Activated T-cell treated with anti-CD3 and anti-CD28 coated beads, Interleukin-2, amount 50 U/mL, for 24 hours (primary cell): ENCODE measurements at places on chromosomes 16 and 17.
A peak's percentile ranks its signal among the peaks of the same experiment; 100 is the strongest.

- DNase-seq = peak; percentile 42
These were observed 23.2 kb downstream of the CDH3 start for GRCh38 chr16:68668266-68668665.

DNA sequence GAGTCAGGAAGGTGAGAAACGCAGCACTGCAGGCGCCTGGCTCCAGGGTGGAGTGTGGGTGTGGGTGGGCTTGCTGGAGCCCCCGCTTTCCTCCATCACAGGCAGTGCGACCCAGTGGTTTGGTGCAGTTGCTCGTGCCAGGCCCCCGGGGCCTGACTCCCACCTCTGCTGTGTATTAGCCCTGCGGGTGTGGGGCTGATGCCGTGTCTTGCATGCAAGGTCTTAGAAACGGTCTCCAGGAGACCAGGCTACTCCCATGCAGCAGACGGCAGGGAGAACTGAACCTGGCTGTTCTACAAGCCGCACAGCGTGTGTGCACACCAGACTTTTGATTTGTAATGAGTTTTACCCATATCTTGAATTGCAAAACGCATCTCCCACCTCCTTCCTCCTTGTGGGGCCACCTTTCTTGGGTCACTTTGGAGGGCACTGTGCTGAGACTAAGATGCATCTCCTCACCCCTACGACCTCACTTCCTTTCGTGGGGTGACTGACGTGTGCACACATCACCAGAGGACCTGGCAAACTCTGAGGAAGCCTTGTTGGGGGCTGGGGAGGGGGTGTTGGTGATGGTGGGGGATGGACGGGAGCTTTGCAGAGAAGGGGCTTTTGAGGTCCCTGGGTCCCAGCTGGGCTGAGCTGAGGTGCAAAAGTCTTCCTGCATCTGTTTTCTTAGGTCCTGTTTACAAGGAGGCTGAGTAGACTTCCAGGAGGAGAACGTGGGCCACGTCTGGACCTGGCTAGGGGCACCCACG lies 101.8 kb upstream of the TNRC6C start:
- DNase-seq = no peak

GRCh38 chr17:51455931-51456330 lies 195.6 kb downstream of the UTP18 start:
- no peak for DNase-seq

GRCh38 chr16:51151435-51151960 lies 428 bp upstream of the SALL1 start:
- no peak for DNase-seq

DNA sequence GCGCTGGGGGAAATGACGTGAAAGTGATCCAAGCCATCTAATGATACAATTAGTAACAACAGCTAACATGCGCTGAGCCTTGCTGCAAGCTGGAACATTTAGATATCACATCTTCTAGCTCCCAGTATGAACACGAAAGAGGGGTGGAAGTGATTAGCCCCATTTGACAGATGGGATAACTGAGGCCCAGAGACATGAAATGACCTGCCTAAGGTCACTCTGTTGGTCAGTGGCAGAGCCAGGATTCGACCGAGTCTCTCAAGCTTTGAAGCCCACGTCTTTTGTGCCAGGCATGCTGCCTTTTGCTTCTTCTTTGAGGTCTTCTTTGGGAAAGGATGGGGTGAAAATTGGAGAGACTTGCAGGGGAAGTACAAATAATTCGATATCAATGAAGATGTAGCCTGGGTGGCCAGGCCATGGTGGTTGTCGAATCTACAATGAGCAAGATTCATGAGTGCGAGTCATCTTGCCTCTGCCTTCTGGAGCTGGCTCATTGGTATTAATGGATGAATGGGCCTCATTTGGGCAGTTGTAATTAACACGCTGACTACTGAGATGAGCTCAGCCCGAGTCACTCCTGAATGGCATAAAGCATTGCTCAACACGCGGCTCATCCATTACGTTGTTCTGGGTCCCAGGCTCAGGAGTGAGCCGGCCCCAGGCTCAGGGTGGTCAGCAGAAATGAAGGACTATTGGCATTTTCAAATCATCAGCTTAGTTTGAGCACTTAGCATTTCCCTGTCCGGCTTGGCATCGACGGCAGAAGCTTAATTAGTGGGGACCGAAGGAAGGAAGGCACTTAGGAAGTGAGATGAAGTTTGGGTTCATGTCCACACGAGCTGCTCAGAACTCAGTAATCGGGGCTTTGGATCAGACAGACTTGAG lies 28.0 kb upstream of the GPRC5B start:
- DNase-seq = no peak

DNA sequence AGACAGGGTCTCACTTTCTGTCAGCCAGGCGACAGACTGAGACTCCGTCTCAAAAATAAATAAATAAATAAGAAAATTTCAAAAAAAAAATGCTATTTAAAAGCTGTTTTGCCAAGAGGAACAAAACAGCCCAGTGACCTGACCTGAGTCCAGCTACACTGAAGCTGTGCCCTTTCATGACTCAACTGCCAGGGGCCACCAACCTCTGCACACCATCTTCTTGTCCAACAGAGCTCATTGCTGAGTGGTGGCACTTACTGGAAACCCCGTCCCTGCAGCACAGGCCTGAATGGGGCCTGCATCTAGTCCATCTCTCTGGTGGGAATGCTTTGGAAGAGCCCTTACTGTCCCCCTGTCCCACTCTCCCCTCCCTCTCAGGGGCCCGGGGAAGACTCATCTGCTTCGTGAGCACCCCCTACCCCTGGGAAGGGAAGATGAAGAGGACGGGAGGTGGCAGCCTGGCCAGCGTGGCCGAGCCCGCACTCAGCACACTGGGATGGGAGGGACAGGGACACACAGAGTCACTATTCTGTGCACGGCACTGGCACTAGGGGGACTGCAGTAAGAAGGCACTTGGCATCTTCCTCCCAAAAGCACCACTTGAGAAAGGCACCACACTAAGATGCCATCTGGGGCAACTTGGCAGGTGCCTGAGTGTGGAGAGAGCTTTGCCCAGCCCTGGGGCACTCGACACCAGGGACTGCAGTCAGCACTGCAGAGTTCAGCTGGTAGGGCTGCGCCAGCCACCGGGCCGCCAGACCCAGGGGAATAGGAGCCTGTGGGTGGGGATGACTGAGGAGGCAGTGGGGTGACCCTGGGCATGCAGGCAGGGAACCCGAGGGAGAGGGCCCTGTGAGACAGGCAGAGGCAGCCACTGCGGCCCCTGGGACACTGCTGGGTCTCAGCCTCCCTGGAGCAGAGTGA lies 13.5 kb downstream of the FBXO31 start:
- DNase-seq = no peak

DNA sequence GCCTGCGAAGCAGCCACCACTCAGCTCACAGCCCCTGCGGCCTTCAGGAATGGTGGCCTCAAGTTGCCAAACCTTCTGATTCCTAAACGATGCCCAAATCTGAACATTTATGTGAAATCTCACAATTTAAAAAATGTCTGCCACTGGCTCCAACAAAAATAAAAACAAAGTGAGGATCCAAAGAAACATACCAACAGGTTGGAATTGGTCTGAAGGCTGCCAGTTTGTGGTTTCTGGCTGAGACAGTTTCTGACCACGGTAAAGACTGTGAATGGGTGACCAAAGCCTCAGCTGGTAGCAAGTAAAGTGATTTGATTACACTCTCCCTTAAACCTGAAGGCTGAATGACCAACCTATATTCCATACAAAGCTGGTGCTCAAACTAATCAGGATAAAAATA lies 24.9 kb downstream of the LITAFD start:
- no peak for DNase-seq

- no peak for DNase-seq
These were observed 19.0 kb upstream of the ITPRIPL2 start for GRCh38 chr16:19094542-19095365.

- DNase-seq = no peak
These were observed 204.5 kb upstream of the CDH8 start for GRCh38 chr16:62240722-62241121.

GRCh38 chr17:78412403-78412802 lies 34.0 kb downstream of the PGS1 start:
- peak; percentile 56 for DNase-seq

DNA sequence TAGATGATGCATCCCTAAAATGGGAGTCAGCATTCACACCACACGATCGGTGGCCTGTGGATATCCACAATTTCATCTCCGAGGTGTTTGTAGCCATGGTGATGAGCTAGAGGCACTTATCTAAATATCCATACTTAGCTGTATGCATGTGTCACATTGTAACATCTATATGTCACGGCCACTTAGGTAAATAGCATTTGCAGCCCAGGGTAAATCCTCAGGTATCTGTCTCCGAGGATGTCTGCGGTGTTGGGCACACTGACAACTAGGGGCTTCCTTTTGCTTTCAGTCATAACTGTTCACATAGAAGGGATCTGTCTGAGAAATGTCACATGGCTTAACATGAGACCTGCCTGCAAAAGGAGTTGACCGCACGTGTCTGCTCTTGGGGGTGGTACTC lies 455.2 kb upstream of the ZFHX3 start:
- DNase-seq = no peak

DNA sequence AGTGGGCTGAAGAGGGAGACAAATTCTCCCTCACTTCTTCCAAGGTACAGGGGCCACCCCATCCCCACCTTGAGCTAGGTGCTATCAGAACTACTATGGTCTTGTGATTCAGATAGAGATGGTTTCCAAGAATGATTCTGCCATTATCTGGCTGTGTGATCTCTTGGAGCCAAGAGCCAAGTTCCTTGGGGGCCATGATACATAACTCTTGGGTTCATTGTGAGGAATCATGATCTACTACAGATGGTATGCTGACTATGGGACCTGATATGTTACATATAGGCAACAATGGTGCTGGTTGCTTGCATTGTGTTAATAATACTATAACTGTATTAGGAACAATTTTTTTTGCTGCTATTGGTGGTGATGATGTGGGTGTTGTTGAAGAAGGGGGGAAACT lies 45.7 kb downstream of the DYNLRB2 start:
- DNase-seq = no peak

GRCh38 chr16:72985995-72986394 lies 61.9 kb downstream of the ZFHX3 start:
- DNase-seq = no peak

DNA sequence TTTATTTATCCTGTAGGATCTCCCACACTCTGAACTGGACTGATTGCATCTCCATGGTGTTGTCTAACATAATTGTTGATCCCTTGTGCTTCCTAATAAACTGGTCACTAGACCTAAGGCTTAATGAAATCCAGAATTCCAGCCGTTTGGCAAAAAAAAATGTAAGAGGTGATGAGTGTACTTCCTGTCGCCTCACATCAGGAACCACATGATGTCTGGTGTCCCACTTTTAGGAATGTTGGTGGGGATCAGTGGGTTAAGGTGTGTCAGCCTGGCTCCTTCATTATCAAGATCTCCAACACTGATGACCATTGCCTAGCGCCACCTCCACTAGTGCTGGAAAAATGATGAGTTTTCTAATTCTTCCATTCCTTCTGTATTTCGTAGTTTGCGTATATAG lies 18.6 kb upstream of the LONP2 start:
- DNase-seq = no peak

DNA sequence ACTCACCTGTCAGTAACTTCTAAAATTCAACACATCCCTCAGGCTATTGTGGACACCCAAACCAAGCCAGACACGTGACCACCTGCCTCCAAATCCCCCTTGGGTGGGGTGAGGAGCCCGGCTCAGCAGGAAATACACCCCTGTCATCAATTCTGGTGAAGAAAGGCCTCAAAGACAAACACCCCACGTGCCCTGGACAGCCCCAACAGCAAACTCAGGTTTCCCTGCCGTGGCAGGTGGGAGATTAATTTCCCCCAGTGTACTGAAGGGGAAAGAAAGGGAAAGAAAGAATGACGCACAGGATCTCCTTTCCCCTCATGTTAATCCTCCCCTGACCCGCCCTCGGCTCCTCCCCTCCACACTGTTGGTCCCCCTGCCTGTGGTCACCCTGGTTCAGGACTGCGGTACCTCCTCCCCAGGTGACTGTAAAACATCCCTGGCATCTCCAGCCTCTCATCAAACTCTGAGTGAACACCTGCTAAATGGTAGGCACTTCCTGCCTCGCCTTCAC lies 98.3 kb downstream of the ZNF423 start:
- no peak for DNase-seq

DNA sequence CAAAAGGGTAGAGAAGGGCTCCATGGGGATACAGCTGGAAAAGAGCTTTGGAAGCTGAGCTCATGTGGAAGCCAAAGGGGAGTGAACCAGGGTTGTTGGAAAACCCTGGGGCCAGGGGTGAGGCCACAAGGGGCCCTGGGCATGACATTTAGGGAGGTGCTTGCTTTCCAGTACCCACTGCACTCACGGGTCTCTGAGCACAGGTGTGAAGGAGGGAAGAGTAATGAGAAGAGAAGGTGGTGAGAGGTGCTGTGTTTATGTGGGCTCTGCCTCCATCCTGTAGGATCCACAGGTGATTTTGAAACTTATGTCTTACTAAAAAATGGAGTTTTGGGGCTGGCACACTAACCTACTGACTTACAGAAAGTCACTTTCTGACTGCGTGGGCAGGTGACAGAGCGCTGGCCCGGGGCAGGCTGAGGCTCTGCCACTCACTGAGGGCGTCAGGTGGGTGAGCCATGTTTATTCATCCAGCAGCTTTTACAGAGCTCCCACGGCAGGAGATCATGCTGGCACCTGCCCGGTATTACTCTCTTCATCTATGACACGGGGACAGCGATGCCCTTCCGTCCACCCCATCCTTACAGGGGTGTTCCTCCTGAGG lies 18.9 kb downstream of the KSR1 start:
- peak; percentile 67 for DNase-seq

DNA sequence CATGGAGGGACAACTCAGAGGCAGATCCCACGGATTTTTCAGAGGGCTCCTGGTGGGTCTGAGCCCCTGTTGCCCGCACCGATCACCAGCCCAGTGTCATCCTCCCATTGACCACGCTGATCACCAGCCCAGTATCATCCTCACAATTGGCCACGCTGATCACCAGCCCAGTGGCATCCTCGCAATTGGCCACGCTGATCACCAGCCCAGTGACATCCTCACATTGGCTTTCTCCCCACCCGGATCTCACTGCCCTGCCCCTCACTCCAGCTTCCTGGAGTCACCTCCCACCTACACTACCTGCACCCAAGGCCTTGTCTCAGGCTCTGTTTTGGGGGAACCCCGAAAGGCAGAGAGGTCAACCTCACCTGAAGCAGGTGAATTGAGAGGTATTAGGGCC lies 358.2 kb upstream of the TNRC6C start:
- DNase-seq = no peak

- DNase-seq = no peak
These were observed 91.6 kb upstream of the C17orf78 start for GRCh38 chr17:37284191-37284590.

GRCh38 chr17:75652934-75653549 lies 13.9 kb downstream of the RECQL5 start:
- no peak for DNase-seq

GRCh38 chr17:79905832-79906231 lies 66.6 kb upstream of the CBX4 start:
- no peak for DNase-seq

DNA sequence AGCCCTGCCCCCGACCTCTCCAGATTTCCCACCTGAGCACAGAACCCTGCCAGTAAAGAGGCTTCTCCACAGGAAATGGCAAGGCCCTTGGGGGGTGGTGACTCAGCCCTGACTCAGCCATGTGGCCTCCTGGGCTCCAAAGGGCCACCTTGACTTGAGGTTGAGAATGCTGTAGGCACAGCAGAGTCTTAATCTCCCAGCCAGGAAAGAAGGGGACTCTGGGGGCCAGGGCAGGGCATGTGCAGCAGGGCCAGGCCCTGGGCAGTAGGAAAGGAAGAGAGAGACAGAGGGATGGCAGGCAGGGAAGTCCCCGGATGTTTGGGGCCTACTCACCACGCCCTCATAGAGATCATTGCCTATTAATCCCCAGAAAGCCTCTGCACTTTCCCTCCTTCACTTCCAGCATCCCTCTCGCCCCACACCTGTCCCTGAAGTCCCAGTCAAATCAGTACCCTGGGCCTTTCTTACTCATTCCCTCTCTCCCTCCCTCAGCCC lies 4.8 kb upstream of the ITGA3 start:
- peak; percentile 77 for DNase-seq

GRCh38 chr17:33335491-33336173 lies 42.5 kb upstream of the ASIC2 start:
- no peak for DNase-seq
